ENCODE measurements at places on chromosomes 13 and 19.
A peak's percentile ranks its signal among the peaks of the same experiment; 100 is the strongest.

GRCh38 chr13:66745307-66745706 is 484.8 kb downstream of the PCDH9 start:
- DNase-seq = no peak

DNA sequence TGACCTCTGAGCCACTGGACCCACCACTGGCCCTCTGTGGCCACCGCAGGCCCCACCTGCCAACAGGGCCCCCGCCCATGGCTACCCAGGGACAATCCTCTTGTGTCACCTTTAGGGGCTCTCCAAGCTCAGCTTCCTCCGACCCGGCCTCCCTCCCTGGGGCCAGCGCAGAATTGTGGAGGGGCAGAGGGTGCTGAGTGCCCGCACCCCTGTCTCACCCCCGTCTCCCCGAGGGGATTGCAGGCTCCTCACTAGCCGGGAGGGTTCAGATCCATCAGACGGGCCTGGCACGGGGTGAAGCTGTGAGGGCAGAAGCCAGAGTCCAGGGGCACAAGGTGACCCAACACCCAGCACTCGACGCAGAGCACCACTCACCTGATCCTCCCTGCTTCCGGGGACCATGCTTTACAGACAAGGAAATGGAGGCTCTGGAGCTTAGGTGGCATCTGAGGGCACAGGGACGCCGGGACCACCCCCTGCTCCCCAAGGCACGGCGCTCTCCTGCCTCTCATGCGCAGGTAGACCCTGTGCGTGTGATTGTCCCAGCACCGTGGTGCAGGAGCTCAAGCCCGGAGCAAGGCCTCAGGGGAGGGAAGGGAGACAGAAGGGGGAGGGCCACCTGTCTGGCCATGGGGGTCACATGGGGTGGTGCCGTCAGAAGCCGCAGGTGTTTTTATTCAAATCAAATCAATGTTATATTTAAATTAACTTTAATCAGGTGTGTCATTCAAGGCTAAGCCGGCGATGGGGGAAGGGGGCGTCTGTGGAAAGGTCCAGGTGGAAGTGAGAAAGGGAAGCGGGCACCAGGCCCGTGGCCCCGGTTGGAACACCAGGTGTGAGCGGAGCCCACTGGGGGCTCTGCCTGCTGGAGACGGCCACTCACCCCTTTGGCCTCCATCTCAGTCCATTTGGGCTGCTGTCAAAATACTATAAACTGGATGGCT is 21.6 kb upstream of the SPACA7 start:
- DNase-seq = no peak

DNA sequence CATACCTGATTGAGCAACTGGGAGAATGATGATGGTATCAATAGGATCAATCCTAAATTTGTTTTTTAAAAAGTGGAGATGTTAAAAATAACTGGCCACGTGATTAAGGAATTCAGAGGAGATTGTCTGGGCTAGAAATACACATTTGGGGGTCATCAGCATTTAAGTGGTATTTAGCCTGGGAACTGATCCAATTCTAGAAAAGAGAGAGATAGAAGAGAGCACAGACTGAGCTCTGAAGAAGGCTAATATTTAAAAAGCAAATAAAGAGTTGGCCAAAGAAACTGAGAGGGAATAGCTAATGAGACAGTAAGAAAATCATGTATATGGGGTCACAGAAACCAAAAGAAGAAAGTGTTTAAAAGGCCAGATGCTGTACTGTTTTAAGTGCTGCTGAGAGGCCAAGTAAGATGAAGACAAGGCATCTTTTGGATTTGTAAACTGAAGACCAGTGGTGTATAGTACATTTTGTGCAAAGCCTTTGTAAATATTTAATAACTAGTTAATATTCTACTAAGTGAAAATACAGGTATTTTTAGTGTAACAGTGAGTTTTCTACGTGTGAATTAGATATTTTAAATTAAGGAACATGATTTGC is 40.2 kb downstream of the UBL3 start:
- DNase-seq = no peak

DNA sequence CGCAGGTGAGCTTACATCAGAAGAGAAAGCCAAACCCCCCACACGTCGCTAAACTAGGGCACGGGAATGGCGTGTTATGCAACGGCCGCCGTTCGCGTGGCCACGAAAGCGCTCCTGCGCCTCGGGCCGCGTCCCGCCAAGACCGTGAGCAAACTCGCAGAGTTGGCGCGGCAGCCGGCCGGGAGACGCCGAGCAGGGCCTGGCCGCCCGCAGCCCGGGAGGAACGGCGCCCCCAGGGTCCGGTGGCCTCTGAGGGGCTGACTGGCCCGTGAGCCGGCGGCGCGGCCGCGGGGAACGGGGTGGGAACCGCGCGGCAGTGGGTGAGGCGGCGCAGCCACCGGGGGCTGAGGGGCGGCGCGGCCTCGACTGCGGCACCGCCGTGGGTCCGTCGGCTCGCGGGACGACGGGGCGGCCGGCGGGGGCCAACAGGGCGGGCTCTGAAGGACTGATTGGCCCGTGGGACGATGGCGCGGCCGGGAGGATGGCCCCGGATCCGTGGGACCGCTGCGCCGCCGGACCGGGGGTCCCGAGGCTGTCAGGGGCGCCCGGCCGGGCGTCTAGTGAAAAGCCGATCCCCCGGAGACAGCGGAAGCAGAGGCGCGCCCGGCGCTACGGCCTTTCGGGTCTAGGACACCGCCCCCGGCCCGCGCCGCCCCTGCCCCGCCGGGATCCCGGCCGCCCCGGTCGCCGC is 903 bp downstream of the LATS2 start:
- no peak for DNase-seq

DNA sequence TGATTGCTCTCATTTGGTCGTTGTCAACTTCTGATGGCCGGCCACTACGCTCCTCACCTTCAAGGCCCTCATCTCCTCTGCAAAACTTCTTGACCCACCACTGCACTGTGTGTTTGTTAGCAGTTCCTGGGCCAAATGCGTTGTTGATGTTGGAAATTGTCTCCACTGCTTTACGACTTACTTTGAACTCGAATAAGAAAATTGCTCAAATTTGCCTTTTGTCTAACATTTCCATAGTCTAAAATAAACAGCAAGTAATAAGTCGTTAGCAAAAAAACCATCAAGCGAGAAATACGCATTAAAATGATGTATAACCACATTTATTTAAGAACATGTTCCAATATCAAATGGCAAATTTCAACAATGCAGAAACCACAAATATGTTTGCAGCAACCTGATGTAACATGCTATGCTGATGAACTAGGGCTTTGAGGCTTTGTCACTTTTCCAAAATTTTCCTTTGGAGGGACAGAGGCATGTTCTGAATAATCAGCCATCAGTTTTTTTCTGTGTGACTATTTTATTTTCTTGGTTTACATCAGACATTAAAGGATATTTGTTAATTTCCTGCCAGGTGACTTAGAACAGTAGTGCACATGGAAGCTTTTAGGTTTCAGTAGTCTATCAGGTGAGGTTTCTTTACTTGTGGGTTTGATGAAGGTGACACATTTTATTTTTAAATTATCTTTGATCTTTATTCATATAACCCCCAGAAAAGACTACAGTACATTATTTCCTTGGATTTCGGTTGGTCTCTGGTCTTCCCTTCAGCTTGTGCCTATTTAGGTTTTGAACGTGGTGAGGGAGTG is 74.7 kb upstream of the TEX29 start:
- DNase-seq = no peak

- DNase-seq = no peak
Measured at GRCh38 chr19:7953576-7953975, 10.1 kb upstream of the TIMM44 start.

DNA sequence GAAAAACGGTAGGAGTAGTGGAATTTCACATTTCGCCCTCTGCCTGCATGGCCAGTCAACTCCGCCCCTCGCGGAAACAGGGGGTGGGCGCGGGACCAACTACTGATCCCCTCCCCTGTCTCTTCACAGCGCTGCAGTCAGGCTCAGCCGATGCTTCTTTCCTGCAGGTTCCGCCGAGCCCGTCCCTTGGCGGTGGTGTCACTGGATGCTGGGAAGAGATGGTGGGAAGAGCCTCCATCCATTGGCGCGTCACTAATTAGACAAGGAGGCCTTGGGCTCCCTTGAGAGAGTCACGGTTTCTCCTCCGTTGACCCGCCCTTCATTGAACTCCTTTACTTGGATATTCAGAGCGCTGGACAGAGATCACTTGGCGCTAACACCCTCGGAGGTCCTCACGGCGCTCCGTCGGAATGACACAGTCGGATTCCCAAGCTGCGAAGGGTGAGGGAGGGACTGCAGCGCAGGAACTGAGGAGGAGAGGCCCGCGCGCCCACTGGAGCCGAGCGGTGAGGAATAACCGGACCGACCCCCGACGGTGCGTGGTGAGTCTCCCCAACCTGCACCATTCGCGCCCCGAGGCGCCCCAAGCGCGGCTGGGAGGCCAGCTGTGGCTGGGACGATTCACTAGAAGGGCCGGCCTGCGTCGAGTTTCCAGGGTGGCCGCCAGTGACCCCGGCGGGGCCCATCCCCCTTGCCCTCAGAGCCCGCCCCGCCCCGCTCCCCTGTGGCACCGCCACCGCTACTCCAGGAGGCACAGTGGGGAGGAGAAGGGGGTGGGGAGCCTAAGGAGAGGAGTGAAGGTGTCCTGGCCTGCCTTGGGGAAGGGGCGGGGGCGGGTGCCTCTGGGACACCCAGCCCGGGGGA is 11.2 kb upstream of the CEACAM21 start:
- DNase-seq = no peak

- no peak for DNase-seq
Measured at GRCh38 chr13:20389696-20390525, 135.7 kb downstream of the CRYL1 start.

GRCh38 chr13:45707516-45708100 is 5.5 kb downstream of the CBY2 start:
- DNase-seq = no peak

GRCh38 chr19:37926255-37926654 is 19.2 kb downstream of the SIPA1L3 start:
- DNase-seq = no peak

DNA sequence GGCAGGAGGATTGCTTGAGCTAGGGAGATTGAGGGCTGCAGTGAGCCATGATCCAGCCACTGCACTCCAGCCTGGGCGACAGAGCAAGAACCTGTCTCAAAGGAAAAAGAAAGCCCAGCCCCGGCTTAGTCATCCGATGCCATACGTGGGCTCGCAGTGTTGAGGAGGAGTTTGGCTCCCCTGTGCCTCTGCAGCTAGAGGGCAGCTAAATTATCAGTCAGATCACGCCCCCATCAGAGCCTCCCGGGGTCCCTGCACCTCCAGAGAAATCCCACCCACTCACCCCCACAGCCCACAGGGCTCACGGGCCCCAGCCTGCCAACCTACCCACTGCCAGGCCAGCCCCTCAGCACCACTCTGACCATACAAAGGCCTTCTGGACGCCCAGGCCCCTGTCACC is 27.6 kb downstream of the MAU2 start:
- no peak for DNase-seq

GRCh38 chr19:28468701-28469459 is 744.1 kb downstream of the UQCRFS1 start:
- peak; percentile 9 for DNase-seq

GRCh38 chr13:38979891-38980749 is 10.5 kb downstream of the STOML3 start:
- DNase-seq = no peak

DNA sequence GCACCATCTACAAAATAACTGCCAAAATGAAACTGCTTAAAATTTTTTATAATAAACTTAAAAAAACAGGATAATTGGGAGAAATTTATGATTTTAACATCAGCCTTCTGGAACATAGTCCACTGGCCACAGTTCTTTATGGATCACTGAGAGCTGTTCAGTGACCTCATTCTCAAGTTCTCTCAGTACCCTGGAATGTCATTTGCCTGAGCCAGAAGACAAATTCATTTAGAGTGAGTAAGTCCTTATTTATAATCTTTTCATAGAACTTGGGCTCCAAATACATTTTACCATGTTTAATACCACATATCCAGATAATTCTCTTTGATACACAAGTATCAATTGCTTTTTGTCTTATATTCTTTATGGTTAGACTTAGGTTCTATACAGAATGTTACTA is 87.6 kb downstream of the CAB39L start:
- no peak for DNase-seq

DNA sequence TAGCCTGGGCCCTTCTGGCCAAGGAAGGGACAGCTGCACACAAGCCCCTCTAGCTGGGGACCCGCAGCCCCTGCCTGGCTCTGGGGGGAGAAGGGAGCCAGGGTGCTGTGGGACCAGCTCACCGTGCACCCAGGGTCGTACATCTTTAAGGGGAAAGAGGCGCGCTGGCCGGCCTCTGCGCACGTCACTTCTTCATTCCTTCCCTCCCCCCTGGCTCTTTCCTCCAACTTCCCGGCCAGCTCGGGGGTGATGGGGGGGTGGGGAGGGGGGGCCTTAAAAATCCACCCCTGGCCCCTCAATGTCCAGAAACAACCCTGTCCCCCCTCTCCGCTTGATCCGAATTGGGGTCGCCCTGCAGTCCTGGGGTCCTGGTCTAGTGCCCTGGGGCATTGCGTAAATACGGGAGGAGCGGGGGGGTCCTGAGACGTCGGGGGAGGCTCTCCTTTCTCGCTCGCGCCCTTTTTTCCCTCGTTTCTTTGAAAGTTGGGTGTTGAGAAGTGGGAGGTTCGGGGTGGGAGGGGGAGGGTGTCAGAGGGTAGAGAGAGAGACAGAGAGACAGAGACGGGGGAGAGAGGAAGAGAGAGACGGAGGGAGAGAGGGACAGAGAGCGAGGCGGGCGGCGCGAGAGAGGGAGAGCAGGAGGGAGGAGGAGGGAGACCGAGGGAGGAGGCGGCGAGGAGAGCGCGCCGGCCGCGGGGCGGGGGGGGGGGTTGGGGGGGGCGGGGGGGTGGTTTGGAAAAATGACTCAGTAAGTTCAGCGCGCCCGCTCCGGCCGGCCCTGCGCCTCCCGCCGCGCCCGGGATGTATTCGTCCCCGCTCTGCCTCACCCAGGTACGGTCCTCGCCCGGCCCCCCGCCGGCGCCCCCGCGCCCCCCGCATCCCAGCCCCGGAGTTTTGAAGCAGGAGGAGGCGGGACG is at the start of gene NFIC:
Gene NFIC (plus strand): TSS at position 748 of the 917 bp plus-strand sequence. CDS start 54 bp downstream, at position 802.
- no peak for DNase-seq

- DNase-seq = no peak
Measured at GRCh38 chr13:94656766-94657165, 55.1 kb downstream of the GPR180 start.

DNA sequence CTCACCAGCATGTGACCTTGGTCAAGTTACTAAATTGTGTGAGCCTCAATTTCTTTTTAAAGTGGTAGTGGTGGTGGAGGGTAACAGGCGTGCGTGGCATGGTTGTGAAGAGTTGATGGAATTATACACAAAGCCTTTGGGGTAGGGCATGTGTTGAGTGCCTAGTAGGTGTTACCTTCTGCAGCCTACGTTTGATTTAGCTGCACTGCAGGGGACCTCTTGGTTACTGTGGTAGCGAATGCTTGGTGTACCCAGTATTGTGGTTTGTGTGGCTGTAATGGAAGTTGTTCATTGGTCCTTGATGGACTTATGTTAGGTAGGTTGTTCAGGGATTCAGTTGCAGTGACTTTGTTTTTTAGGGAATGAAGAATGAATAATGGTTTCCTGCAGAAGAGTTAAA is 24.6 kb downstream of the PRAM1 start:
- no peak for DNase-seq
